ENCODE measurements at places on chromosomes 6 and 20.

DNA sequence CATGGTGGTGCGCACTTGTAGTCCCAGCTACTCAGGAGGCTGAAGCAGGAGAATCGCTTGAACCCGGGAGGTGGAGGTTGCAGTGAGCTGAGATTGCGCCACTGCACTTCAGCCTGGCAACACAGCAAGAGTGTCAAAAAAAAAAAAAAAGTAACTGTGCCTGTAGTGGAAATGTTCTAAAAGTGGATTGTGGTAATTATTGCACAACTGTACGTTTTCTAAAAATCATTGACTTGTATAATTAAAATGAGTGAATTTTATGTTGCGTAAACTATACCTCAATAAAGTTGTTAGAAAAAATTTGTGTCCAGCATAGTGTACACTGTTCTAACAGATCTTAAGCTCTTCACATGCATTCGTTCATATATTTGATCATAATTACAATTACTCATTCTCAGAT lies 5.5 kb downstream of the SEC23B start:
- no peak for DNase-seq

GRCh38 chr6:38686270-38687042 lies 16.5 kb downstream of the GLO1 start:
- no peak for DNase-seq

- no peak for DNase-seq
Observed at GRCh38 chr6:105831311-105832097, 254.6 kb upstream of the PRDM1 start.

- DNase-seq, result no peak
Observed at GRCh38 chr20:49285233-49285668, 7.4 kb upstream of the ZNFX1 start.

DNA sequence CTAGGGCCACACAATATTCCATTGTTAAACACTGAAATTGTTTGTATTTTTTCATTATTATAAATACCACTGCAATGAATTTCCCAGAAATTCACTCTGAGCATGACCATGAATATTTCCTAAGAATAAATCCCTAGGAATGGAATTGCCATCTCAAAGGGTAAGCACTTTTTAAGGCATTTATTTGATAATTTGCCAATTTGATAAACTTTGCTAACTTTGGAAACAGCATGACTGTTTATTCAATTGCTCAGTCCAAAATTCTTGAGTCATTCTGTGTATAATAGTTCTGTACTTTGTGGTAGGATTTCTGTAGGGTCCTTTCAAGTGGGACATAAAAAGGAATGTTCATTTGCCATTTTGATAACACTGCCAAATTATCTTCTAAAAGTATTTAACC lies 44.2 kb upstream of the TOX2 start:
- no peak for DNase-seq

DNA sequence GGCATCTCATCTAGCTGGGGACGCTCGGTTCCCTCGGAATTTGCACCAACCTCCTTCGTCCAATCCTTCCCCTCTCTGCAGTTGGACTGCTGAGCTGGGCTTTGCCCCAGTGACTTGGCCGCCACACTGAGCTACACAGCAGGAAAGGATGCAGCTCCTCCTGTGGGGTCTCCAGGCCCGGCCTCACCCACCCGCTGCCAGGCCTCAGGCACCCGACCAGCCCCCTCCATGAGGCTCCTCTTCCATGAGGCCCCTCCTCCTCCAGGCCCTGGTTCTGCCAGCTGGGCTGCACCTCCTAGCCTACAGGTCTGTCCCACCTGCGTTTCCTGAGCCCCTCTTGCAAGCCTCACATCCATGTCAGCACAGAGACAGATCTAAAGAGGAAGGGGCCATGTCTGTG lies 369.9 kb downstream of the TAF4 start:
- no peak for DNase-seq

Data from B cell (primary cell).